ENCODE measurements at places on chromosomes 1 and 21.

DNA sequence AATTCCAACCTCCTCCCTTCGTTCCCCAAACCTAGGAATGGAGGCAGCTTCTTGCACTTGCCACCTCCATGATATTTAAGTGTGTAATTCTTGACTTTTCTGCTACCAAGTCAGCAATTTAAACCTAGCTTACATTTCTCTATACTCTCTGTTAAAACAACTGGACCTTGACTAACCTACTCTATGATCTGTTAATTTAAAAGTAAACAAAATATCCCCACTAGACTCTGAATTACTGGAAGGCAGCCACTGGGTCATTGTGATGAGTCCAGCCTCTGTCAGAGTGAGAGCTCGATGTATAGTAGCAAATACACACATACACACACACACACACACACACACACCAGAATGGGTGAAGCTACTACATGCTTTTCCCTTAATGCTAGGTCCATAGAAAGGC lies 40.0 kb upstream of the DHCR24 start:
- no peak for DNase-seq

- no peak for DNase-seq
Observed at GRCh38 chr1:181632492-181632891, 149.2 kb downstream of the CACNA1E start.

- no peak for DNase-seq
Observed at GRCh38 chr1:227437495-227438008, 119.3 kb upstream of the CDC42BPA start.

DNA sequence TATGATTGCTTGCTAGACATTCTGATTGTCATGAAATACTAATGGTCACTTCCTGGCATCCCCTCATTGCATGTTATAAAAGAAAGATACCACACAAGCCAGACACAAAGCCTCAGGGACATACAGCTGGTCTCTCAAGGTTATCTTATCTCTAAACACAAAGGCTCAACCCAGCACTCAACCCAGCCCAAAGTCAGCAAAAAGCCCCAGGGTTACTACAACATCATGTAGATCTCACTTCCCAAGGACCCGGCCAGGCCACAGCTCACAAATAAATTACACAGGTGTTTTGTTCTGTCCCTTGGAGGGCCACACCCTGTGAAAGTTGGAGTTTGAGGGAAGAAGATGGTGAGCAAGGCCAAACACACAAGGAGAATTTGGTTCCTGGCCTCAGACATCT lies 109.7 kb upstream of the BARHL2 start:
- DNase-seq, result no peak
